ENCODE measurements at places on chromosomes 16 and 17.

GRCh38 chr16:51710905-51711563, 560.0 kb upstream of the SALL1 start:
- no peak for DNase-seq

DNA sequence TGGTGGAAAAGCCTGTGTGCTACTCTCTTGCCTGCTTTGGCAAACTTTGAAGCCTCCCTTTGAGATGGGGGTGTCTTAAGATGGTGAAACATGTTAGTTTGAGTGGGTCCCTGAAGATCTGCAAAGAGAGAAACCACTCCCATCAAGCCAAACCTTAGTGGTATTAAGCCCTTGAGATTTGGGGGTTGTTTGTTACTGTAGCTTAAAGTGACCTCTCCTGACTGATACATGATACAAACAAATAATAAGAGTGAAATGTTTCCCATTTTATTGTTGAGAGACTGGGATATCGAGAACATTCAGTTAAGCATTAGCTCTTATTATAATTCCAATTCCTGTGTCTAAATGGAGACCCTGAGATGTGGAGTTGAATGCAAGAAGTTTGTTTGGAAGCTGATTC, 63.1 kb downstream of the NT5M start:
- no peak for DNase-seq

- DNase-seq: peak; percentile 67
These were observed 770 bp downstream of the CCNF start for GRCh38 chr16:2429771-2430663.

DNA sequence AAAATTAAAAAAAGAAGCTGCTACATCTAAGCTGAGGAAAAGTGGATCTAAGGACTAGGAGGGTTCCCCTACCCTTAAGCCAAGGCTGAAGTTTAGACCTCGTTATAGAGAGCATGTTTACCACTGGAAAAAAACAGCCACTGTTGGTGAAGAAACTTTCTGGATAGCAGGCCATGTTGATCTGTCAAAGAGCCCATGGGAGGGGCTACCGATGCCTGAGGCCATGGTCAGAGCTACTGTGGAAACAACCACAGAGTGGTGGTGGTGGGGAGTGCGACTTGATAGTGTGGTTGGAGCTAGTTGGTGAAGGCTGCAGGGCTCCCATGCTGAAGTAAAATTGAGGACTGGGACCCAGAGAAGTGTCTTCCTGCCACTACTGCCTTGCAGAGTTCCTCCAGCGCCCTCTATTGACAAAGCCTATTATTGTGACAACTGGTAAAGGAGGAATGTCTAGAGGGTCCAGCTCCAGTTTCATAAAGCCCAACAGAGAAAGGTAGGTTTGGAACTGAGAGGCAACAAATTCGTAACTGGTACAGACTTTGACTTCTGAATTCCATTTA, 12.7 kb upstream of the FAM20A start:
- DNase-seq: peak; percentile 69

DNA sequence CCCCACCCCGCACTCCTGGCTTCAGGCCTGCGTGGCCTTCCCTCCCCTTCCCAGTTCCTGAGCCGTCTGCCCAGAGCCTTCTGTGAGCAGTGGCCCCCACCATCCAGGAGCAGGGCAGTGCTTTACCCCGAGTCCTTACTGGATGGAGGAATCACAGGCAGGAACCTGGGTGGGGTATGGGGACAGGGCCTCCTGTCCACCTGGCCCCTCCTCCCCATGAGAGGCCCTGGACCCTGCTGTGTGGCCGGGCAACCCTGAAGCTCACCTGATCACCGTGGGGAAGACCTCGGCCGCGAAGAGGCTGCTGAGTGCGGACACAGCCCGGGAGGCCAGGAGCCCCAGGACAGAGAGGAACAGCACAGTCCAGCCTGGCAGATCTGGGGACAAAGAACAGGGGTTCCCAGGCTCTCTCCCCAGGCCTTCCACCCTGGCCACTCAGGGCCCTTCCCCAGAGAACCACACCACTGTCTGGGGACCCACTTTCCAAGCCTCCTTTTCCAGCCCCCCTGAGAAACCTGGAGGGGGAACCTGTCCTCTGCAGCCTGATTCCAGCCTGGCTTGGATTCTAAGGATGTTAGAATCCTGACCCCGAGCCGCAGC, 3.2 kb downstream of the SLC22A31 start:
- DNase-seq: no peak

- DNase-seq: no peak
These were observed 45.5 kb upstream of the CDH3 start for GRCh38 chr16:68599586-68599985.

DNA sequence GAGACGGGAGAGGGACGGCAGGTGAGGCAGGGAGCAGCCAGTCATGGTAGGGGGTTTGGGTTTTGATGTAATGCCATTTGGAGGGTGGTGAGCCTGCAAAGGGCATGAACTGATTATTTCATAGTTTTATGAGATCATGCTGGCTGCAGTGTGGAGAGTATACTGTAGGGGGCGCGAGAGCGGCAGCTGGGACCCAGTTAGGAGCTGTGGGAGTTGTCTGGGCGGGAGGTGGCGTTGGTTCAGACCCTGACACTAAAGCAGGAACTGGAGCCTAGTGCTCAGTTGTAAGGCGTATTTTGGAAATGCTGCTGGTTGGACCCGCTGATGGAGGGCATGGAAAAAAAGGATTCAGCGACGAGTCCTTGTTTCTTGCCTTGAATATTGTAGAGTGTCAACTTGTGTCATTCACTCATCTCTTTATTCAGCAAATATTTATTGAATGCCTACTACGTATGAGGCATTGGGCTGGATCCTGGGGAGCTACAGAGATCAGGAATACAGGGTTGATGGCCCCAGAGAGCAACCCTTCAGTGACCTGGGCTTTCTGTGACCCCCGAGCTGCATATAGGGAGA, 23.7 kb upstream of the KDM8 start:
- DNase-seq: peak; percentile 53

DNA sequence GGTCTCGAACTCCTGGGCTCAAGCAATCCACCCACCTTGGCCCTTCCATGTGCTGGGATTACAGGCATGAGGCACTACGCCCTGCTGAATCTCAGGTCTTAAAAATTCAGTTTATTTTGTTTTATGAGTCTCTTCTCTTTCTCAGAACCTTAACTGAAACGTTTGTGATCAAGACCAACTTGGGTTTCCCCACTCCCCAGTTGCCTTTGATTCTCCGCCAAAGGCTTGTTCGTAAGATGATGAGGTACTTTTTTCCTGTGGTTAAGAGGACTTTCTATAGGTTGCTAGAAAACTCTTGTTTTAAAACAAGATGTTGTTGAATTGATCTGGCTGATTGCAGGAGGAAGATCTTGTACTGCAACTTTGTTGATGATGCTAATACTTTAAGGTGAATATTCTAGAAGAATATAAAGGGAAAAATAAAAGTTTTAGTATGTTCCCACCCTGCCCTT, 11.7 kb downstream of the ABCC1 start:
- DNase-seq: no peak
